ENCODE measurements at places on chromosomes 1 and 21.

GRCh38 chr21:28261298-28261697, 731.4 kb downstream of the LTN1 start:
- DNase-seq: no peak

- DNase-seq: no peak
These were observed 950 bp upstream of the EVA1C start for GRCh38 chr21:32411350-32412161.

- no peak for DNase-seq
These were observed 243.6 kb upstream of the DMRTA2 start for GRCh38 chr1:50666849-50667248.

GRCh38 chr1:69511426-69512192, 56.1 kb upstream of the LRRC7 start:
- no peak for DNase-seq

- DNase-seq: no peak
These were observed 84.2 kb downstream of the SPATA46 start for GRCh38 chr1:162292422-162292849.

- no peak for DNase-seq
These were observed 23.8 kb downstream of the CRYAA start for GRCh38 chr21:43192501-43193081.

DNA sequence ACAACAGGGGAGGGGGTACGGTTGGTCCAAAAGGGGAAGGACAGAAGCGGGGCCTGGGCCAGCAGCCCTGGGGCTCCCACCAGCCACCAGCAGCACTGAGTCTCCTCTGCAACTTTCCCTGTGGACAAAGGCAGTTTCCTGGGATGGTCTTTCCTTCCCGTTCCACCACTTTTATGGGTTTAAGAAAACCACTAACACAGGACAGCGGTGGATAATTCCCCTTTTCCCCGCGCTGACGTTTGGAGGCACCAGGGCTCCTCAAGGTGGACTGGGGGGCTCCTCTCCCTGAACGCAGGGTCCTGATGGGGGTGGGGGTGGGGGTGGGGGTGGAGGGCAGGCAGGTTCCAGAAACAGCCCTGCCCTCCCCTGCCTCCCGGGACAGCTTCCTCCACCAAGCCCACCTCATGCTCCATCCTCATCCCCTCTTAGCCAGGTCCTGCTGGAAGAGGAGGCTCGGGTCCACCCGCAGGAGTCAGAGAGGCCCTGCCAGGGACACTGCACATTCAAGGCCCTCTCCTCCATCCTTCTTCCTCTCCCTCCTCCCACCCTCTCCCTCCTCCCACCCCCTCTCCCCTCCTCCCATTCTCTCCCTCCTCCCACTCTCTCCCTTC, 4.8 kb upstream of the COL6A1 start:
- no peak for DNase-seq

DNA sequence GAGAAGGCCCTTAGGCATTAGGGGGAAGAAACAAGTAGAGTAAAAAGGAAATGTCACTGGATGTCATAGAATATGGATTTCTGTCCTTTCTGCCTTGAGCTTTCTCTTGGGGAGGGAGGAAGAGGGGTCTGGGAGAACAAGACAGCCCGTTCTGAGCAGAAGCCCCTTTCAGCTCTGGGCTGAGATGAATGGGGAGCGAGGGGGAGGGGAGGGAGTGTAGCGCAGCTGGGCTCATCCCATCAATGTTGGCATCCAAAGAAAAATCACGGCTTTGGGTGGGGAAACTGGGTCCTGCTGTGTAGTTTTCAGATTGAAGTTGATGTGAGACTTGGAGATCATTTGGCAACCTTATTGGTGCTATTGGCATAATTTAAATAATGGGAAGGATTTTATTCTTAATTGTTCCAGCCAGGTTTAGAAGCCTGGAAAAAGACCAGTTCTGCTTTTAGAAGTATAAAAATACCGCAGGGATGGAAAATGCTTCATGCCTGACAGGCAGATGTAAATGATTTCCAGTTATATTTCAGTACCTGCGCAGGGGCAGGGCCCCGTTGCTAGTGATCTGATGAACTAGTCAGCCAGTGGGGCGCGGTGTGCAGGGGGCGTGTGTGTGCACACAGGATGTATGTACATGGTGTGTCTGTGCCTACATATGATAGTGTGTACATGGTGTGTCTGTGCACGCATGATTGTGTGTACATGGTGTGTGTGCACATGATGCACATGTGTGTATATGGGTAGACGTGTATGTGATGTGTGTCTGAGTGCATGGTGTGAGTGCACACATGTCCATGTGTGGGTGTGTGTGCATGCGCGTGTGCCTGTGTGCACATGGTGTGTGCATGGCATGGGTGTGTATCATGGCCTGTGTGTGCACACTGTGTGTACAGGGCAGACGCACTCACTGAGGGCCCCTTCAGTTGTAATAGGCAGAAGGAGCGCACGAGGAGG, 36.0 kb downstream of the ABCG1 start:
- no peak for DNase-seq

DNA sequence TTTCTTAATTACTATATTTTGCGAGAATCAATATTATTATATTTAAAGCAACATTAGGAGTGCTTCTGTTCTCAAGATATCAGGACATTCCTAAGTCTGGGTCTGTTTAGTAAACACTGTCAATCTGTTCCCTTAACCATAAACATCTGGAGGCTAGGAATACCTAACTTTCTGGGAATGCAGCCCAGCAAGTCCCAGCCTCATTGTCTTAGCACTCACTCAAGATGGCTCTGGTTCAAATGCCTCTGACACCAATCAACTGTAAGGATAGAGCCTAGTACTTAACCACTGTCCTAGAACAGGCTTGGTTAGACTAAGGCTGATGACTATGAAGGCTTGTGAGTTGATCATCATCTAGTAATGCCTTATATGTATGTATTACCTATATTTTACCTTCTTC, 61.5 kb downstream of the TNN start:
- no peak for DNase-seq

GRCh38 chr1:231376101-231376500, 38.0 kb downstream of the SPRTN start:
- DNase-seq: no peak

DNA sequence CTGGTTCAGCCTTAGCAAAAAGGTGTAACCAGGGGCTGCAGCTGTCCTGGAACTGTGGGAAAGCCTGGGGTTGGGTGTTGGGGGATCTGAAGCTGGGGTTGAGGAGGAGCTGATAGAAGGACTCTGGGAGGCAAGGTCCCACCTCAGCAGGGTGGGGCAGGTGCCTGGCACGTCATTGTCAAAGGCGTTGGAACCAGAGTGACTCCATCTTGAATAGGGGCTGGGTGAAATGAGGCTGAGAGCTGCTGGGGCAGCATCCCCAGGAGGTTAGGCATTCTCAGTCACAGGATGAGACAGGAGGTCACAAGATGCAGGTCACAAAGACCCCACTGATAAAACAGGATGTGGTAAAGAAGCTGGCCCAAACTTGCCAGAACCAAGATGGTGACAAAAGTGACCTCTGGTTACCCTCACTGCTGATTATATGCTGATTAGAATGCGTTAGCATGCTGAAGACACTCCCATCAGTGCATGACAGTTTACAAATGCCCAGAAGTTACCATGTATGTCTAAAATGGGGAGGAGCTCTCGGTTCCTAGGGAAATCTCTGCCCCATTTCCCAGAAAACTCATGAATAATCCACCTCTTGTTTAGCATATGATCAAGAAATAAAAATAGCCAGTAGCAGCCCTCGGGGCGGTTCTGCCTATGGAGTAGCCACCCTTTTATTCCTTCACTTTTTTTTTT, 85.4 kb downstream of the IER5 start:
- DNase-seq: no peak

DNA sequence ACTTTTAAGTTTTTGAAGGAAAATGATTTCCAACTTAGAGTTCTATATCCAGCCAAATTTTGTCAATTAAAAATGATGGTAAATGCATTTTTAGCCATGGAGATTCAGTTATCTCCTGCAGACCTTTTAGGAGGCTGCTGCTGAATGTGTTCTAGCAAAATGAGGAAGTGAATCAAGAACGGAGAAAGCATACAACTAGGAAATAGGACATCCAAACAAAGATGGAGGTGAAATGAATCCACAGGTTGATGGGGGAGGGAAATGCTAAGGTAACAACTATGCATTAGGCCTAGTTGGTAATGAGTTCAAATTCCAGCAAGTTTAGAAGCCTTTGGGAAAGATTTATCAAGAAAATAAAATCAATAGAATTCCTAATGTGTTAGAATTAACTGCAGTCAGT, 80.5 kb downstream of the FNBP1L start:
- DNase-seq: no peak

DNA sequence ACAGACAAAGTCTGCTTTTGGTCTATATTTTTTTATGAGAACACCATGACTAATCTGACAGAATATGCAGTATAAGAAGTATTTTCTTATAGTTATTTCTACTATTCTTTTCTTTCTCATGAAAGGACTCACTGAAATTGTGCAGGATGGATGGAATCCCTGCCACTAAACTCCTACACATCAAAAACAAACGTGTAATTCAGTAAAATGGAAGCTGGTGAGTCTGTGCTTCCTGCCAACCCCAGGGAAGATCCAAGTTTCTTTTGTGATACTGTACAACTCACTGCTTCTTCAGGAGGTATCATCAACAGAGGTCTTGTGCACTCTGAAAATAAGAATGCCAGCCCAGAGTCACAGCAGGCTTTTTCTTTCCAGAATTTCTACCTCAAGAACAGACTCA, 241.2 kb downstream of the MRPL39 start:
- DNase-seq: no peak

Data from cortex of kidney (tissue), 1 donor.